ENCODE measurements at places on chromosomes 2 and 18.

GRCh38 chr2:24403168-24403831, 43.0 kb upstream of the ITSN2 start:
- DNase-seq = no peak

- no peak for DNase-seq
Observed at GRCh38 chr2:234679741-234680687, 183.1 kb upstream of the ARL4C start.

DNA sequence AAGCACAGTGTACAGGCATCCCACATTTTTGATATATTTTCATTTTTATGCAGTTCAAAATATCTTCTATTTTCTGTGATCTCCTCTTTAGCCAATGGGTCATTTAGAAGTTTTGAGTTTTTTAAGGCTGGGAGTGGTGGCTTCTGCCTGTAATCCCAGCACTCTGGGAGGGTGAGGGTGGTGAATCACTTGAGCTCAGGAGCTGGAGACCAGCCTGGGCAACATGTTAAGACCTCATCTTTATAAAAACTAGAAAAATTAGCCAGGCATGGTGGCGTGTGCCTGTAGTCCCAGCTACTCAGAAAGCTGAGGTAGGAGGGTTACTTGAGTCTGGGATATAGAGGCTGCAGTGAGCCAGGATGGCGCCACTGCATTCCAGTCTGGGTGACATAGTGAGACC, 17.8 kb downstream of the UBR3 start:
- DNase-seq = no peak

- DNase-seq = no peak
Observed at GRCh38 chr2:216526939-216527338, 28.3 kb downstream of the RPL37A start.

GRCh38 chr2:11375689-11376027, 31.2 kb upstream of the ROCK2 start:
- DNase-seq = no peak

GRCh38 chr2:35080231-35080910, 1275.2 kb upstream of the CRIM1 start:
- DNase-seq = no peak

GRCh38 chr2:231188506-231189170, 9.8 kb upstream of the ARMC9 start:
- DNase-seq = no peak

GRCh38 chr18:58682429-58683069, 11.3 kb downstream of the MALT1 start:
- DNase-seq = no peak

DNA sequence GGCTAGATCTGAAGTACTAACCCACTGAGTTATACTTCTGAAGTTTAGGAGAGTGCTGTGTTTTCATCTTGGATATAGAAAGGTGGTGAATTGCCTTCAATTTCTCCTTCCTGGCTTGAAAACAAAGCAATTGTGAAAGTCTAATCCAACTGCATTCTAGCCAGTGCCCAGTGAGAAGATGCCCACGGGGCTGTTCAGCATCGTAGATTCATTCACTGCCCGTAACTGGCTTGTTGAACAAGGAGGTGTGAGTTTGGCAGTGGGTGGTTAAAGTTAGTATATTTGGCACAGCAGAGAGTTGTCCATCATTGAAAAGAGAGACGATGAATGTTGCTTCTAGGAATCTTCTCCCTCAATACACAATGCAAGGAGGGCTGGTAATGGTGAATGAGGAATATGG, 82.3 kb upstream of the RND3 start:
- no peak for DNase-seq

DNA sequence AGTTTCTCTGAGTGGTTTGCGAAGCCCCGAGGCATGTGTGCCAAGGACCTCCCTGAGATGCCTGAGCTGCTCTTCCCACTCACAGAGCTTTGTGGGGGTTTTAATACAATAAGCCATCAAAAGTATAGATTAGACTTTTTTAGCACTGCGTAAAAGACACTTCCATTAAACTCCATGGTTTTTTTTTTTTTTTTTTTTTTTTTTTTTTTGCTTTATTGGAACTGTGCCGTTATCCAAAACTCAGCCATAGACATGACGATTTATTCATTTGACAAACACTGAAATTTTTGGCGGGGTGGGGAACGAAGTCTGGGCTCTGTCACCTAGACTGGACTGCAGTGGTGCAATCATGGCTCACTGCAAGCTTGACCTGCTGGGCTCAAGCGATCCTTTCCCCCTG, 18.4 kb downstream of the NPPC start:
- no peak for DNase-seq

DNA sequence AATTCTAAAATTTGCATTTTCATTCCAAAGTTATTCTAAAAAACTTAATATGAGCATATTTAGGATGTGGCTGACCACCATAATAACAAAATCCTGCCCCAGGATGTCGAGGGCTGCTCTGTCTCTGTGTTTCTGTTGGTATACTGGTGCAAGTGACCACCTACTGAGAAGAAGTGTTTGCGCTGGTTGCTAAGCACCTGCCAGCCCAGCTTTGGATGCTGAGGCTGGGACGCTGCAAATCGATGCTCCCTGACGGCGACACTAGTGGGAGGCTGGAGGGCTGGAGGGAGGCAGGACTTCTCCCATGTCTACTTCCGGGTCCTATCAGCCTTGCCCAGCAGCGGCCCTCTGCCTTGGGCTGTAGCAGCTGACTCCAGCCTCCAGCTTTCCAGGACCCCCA, 45.0 kb downstream of the LAMA1 start:
- no peak for DNase-seq

- DNase-seq = no peak
Observed at GRCh38 chr2:101837354-101837753, 139.8 kb downstream of the MAP4K4 start.

- no peak for DNase-seq
Observed at GRCh38 chr2:39845460-39846146, 66.5 kb upstream of the THUMPD2 start.
